ENCODE measurements at places on chromosomes 4 and X. TPM values are rescaled to one million over a fixed set of nuclear protein-coding genes. Genes with fewer than 3 reads are reported as not detected.

Gene HMX1
- total RNA-seq = 1.1 TPM

Gene RAB33A
- 18.5 TPM for total RNA-seq

Gene HELT
- total RNA-seq = not detected

Gene ZBED1
- 41.6 TPM for total RNA-seq

Gene DCX
- total RNA-seq = 80.8 TPM

Gene CYBB
- not detected for total RNA-seq

Gene EDA
- 2.5 TPM for total RNA-seq

Gene SLITRK4
- 2.0 TPM for total RNA-seq

Gene GYPA
- not detected for total RNA-seq

Gene MGAT4D
- not detected for total RNA-seq

DNA sequence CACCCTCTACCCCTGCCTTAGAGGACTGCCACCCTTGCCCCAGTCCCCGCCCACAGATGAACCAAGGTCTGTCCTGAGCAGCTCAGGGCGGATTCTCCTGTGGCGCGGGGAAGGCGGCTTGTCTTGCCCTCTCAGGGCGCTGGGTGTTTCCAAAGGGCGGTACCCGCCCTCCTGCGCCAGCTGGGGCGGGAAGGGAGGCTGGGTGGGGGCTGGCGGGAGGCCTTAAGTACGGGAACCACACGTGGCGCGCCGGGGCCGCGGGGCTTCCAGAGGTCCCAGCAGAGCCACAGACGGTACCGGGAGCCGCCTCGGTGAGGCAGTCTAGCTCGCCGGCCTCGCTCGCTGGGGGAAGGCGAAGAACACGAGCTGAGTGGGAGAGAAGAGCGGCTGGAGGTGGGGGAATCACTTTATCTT is 361.1 kb downstream of the MID1IP1 start:
- no peak overlapping the region for H3K27ac ChIP-seq
- H3K27me3 ChIP-seq = peaks cover 31% of the 10 kb centered on the region
- H3K4me1 ChIP-seq = peaks cover 4% of the 10 kb centered on the region
- no peak overlapping the region for H3K4me3 ChIP-seq
- no peaks in the 10 kb centered on the region for H3K36me3 ChIP-seq

DNA sequence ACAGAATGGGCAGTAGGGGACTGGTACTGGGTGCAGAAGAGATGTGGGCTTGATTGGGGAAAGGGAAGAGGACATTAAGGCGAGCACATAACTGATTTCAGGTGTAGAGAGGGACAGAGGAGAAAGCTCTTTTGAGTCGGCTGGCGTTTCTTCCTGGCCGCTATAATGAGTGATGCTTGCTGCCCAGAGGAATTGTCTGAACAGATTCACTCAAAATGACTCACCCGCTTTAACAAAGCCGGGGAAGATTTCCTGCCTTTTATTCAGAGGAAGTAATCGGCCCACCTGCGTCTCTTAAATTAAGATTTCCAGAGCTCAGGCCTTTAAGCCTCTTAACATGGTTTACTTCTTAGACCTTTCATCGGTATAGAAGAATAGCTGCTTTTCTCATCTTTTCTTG is 102.1 kb upstream of the AP1S2 start:
- H3K27ac ChIP-seq = peak overlapping the region; percentile 54
- no peaks in the 10 kb centered on the region for H3K27me3 ChIP-seq
- DNase-seq = no peak
- H3K4me1 ChIP-seq = peaks cover 22% of the 10 kb centered on the region
- no peak overlapping the region for H3K4me3 ChIP-seq

DNA sequence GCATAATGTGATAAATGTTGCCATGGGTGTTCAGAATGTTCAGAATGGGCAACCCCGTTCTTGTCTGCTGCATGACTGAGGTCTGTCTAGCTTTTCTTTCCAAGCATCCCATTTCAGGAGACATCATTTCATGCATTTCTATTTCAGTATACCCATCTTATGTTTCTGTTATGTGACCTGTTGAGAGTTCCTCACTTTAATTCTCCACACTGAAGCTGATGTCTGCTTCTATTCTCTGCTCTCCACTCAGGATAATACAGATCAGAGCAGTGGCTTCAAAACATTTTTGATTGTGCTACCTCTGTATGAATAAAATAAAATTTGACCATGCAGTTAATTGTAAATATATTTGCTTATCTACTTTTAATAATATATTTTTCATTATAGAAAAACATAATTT is 398.6 kb downstream of the ARHGAP24 start:
- no peak overlapping the region for H3K4me3 ChIP-seq
- H3K4me1 ChIP-seq = peaks cover 9% of the 10 kb centered on the region
- H3K36me3 ChIP-seq = no peaks in the 10 kb centered on the region
- H3K27ac ChIP-seq = no peak overlapping the region
- no peak for DNase-seq
- H3K27me3 ChIP-seq = no peaks in the 10 kb centered on the region

GRCh38 chr4:99078336-99078735 is 10.3 kb downstream of the ADH5 start:
- no peak for DNase-seq
- H3K36me3 ChIP-seq = peaks cover 12% of the 10 kb centered on the region
- H3K27me3 ChIP-seq = no peaks in the 10 kb centered on the region
- no peak overlapping the region for H3K4me3 ChIP-seq
- H3K4me1 ChIP-seq = peaks cover 27% of the 10 kb centered on the region

DNA sequence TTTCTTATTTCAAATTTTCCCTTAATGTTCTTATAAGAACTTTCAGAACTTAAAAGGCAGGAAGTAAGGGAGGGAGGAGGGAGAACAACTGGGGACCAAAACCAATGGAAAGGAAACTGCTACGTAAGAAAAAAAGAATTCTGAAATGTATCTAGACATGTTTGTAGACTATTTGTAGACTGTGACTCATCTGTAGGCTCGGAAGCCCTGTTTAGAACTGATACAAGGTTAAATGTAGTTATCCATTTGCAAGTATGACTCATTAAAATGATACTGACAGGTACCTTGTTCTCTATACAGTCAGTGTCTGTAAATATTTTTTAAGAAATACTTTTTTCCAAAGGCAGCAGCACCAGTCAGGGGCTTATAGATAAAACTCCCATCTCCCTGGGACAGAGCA is 202.0 kb downstream of the DHX15 start:
- H3K27me3 ChIP-seq = no peaks in the 10 kb centered on the region
- DNase-seq = no peak
- H3K36me3 ChIP-seq = no peaks in the 10 kb centered on the region
- H3K27ac ChIP-seq = no peak overlapping the region
- no peak overlapping the region for H3K4me3 ChIP-seq
- H3K4me1 ChIP-seq = no peaks in the 10 kb centered on the region

DNA sequence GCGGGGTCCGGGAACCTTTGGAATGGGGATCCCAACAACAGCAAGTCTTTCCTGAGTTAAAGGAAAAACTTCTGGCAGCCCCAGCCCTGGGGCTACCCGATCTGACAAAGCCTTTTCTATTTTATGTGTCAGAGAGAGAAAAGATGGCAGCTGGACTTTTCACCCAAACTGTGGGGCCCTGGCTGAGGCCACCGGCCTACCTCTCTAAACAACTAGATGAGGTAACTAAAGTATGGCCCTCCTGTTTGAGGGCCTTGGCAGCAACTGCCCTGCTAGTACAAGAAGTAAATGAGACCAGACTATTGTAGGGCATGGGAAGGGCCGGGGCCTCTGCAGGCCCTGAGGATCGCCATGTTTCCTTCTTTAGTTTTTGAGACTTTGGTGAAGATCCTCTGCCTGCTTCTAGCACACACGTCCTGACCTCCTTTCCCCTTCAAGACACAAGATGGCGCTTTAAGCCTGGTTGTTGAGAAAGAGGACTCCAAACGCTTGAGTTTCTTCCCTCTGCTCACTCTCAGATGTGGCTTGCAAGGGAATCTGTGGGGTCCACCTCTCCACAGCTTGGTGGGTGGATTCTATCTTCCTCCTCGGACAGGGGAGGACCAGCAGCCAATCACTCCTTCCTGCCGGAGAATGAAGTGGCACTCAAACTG is 18.5 kb upstream of the DRD5 start:
- peaks cover 27% of the 10 kb centered on the region for H3K27me3 ChIP-seq
- H3K36me3 ChIP-seq = no peaks in the 10 kb centered on the region
- H3K27ac ChIP-seq = no peak overlapping the region
- H3K4me1 ChIP-seq = no peaks in the 10 kb centered on the region

DNA sequence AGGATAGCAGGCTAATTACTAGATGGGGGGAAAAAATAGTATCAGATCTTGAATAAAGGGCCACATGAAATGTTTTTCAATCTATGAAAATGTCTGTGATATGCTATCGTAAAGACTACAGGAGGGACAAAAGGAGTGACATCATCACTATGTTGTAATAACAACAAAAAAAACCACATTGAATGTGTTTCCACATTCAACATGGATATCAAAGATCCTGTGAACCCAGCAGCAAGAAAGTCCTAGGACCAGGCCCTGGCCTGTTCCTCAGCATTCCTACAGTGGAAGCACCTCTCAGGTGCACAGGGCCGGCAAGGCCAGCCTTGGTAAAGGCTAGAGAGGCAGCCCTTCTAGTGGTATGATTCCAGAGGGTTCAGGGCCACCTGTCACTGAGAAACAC is 118.3 kb downstream of the RELL1 start:
- no peak overlapping the region for H3K27ac ChIP-seq
- H3K36me3 ChIP-seq = peaks cover 11% of the 10 kb centered on the region
- H3K27me3 ChIP-seq = no peaks in the 10 kb centered on the region
- no peaks in the 10 kb centered on the region for H3K4me1 ChIP-seq

DNA sequence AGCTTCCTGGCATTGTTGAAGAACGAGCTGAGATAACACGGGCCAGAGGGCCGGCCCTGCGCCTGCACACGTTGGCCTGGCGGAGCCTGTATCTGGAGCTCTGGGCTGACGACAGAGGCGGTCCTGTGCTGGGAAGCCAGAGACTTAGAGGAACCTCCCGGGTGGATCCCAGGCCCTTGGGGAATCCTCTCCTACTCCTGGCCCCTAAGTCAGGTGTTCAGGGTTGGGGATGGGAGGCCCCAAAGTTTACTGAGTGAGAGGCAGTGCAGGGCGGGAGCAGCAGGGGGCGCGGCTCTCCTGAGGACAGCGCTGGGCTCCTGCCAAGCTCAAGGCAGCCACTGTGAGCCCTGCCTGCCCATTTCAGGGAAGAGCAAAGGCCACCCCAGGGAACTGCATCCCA is 2.5 kb upstream of the HTRA3 start:
- DNase-seq = peak; percentile 49
- no peaks in the 10 kb centered on the region for H3K36me3 ChIP-seq
- H3K27me3 ChIP-seq = peaks cover 31% of the 10 kb centered on the region
- H3K27ac ChIP-seq = no peak overlapping the region
- no peak overlapping the region for H3K4me3 ChIP-seq

- H3K4me3 ChIP-seq = no peak overlapping the region
- peaks cover 10% of the 10 kb centered on the region for H3K4me1 ChIP-seq
- no peaks in the 10 kb centered on the region for H3K27me3 ChIP-seq
- peaks cover 10% of the 10 kb centered on the region for H3K36me3 ChIP-seq
- no peak overlapping the region for H3K27ac ChIP-seq
Measured at GRCh38 chr4:182717788-182718583, 199.2 kb downstream of the DCTD start.

- H3K27ac ChIP-seq = peak overlapping the region; percentile 69
- H3K36me3 ChIP-seq = no peaks in the 10 kb centered on the region
- peaks cover 13% of the 10 kb centered on the region for H3K27me3 ChIP-seq
- H3K4me1 ChIP-seq = peaks cover 24% of the 10 kb centered on the region
Measured at GRCh38 chr4:147683188-147683591, 773 bp downstream of the PRMT9 start.

DNA sequence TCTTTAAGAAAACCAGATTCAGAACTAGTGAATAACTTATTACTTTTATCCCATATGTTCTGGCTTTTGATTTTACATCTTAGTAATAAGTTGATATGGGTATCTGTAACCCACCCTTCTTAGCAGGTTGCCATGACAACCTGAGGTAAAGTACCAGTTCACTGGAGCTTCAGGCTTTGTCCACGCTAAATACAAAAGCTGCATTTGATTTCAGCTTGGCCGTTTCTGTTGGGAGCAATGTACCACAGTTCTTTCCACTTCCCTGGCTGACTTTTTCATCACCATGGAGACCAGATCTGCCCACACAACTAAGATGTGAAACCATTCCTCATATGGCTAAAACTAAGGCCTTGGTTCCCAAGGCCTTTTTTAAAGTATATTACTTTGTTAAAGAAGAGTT is 26.1 kb downstream of the KLHL34 start:
- peak overlapping the region; percentile 84 for H3K27ac ChIP-seq
- H3K27me3 ChIP-seq = no peaks in the 10 kb centered on the region
- peak; percentile 21 for DNase-seq
- peaks cover 21% of the 10 kb centered on the region for H3K4me1 ChIP-seq

- H3K27ac ChIP-seq = no peak overlapping the region
- no peak overlapping the region for H3K4me3 ChIP-seq
- no peak for DNase-seq
- H3K36me3 ChIP-seq = no peaks in the 10 kb centered on the region
- H3K4me1 ChIP-seq = peaks cover 10% of the 10 kb centered on the region
Measured at GRCh38 chrX:7714351-7714750, 128.6 kb upstream of the VCX start.

DNA sequence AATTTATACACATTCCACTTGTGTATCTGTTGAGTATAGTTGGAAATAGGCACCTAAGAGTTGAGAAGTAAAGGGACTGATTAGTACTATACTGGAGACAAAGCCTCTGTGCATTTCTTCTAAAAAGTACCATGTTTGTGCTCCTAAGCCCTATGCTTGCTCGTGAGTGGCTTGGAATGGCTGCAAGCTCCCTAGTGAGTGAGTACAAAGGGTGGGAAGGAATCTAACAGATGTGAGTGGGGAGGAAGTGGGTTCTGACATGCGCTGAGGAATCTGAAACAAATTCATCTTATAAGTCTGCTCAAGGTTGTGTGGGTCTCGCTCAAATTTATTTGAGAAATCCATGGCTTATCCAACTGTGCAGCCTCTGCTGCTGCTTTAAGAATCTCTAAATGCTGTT is 13.3 kb downstream of the SPCS3 start:
- H3K4me1 ChIP-seq = no peaks in the 10 kb centered on the region
- H3K27me3 ChIP-seq = no peaks in the 10 kb centered on the region
- no peak for DNase-seq
- peaks cover 12% of the 10 kb centered on the region for H3K36me3 ChIP-seq

GRCh38 chr4:70902577-70903290 is 565 bp downstream of the MOB1B start:
- peaks cover 12% of the 10 kb centered on the region for H3K36me3 ChIP-seq
- H3K4me1 ChIP-seq = peaks cover 25% of the 10 kb centered on the region
- H3K27me3 ChIP-seq = no peaks in the 10 kb centered on the region
- H3K4me3 ChIP-seq = peak overlapping the region; percentile 98
- DNase-seq = no peak
- peak overlapping the region; percentile 97 for H3K27ac ChIP-seq

DNA sequence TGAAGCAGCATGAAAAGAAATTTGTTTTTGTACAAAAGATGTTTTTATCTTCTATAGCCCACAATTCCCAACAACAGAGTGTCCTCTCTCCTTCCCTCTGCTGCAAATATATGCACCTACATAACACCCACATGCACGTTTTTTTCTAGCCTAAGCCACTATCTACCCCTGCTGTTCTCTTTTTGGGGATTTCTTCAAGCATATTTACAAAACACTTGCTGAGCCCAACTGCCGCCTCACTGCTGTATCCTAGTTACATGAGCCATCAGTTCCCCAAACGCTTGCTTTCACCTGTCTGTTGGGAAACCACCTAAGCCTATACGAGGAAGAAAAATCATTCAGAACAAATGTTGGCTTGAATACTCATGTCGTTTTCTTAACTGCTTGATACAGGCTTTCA is 127.2 kb downstream of the CHRNA9 start:
- no peak overlapping the region for H3K27ac ChIP-seq
- DNase-seq = no peak
- H3K4me3 ChIP-seq = no peak overlapping the region
- no peaks in the 10 kb centered on the region for H3K36me3 ChIP-seq
- H3K4me1 ChIP-seq = no peaks in the 10 kb centered on the region
